ENCODE measurements at places on chromosomes 12 and 14. TPM values are rescaled to one million over a fixed set of nuclear protein-coding genes. Genes with fewer than 3 reads are reported as not detected.

- no peak for DNase-seq
Measured at GRCh38 chr12:127822809-127823411, 444.1 kb upstream of the TMEM132C start.

TPPP2 gene
- not detected for total RNA-seq

GRCh38 chr12:110677206-110677911 lies 11.6 kb downstream of the HVCN1 start:
- peak; percentile 41 for DNase-seq

- DNase-seq: no peak
Measured at GRCh38 chr14:72549026-72549425, 344.9 kb downstream of the DPF3 start.

GRCh38 chr12:117855165-117855564 lies 113.6 kb downstream of the KSR2 start:
- DNase-seq: no peak

DNA sequence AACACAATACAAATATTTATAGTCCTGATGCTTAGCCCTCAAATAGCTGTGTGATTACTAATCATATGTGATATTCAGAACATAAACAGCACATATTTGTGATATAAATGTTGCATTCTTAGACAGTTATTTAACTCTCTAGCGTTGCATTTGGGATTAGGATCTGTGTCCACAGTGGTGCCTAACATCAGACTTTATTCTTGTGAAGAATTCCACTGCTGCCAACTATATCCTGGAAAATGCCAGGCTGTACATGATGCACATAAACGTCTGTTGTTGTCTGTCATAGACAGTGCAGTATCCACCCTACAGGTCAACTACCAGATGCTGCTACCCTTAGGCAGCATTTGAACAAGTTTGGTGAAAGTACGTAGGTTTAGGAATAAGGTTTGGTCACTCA lies 39.0 kb downstream of the SLC38A4 start:
- no peak for DNase-seq

DNA sequence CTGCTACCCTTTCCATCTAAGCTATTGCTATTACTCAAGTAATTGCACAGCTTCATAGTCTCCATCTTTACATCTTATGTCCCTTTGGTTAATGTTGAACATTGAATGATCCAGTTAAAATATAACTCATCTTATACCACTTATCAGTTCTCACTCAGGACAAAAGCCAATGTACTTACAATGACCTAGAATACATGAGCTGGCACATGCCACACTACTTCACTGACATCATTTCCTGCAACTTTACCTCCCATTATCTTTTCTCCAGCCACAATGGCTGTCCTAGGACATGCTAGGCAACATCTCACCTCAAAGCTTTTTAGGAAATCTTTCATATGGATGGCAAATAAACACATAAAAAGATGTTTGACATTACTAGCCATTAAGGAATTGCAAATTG lies 309.2 kb downstream of the FOXG1 start:
- no peak for DNase-seq

- DNase-seq: no peak
Measured at GRCh38 chr12:89861086-89861485, 152.4 kb upstream of the ATP2B1 start.

CINP gene
- total RNA-seq: 23.3 TPM

AKAP5 gene
- total RNA-seq: 12.0 TPM

DNA sequence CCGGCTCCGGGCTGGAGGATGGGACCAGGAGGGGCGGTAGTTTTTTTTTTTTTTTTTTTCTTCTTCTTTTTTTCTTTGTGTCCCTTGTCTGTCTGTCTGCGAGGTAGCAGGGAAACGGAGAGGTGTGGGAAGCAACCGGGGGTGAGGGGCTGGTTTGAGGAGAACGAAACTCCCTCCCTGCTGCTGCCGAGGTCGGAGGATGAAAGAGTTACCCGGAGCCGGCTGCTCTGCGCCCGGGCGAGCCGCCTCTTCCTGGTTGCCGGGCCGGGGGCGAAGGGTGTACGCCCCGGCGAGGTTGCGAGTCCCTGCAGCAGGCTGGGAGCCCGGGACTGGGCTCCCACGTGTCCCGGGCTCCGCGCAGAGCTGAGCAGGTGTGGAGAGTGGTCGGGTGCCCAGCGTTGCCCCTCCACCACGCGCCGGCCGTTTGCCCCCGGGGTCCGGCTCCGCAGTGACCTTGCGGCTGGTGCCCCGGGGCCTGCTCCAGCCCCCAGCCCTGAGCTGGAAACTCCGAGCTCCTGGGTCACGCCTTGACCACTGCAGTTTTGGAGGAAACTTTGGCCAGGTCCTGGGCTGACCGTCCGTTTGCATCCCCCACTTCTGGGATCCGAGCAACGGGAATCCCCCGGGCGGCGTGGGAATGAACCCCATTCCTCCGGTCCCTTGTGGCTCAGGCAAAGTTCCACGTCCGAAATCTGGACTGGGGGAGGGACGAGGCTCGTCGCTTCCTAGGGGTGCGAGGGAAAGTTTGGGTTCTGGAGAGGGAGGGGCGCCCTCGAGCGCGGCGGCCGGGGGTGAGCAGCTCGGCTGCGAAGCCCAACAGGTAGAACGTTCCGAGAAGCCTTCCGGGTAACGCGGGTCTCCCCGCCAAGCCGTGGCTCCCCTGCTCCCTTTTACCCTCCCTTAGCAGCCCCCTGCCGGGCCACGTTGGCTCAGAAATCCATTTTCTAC lies 1.3 kb downstream of the CHST11 start:
- peak; percentile 75 for DNase-seq

DNA sequence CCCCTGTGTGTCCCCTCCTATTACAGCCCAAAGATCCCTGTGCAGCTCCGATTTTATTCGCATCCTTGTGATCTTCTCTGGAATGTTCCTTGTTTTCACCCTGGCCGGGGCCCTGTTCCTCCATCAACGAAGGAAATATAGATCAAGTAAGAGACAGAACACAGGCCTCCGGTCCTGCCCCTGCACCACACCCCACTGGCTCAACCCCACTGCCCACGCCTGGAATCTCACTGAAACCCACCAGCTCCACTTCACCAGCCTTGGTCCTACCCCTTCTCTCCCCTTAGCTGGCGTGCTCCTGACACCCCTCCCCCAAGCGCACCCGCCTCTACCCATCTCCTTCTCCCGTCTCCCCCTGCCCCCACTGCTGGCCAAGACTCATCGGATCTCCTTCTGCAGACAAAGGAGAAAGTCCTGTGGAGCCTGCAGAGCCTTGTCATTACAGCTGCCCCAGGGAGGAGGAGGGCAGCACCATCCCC lies 934 bp upstream of the TAPBPL start:
- no peak for DNase-seq

MAP1LC3B2 gene
- 3.7 TPM for total RNA-seq

MMP19 gene
- not detected for total RNA-seq

DNA sequence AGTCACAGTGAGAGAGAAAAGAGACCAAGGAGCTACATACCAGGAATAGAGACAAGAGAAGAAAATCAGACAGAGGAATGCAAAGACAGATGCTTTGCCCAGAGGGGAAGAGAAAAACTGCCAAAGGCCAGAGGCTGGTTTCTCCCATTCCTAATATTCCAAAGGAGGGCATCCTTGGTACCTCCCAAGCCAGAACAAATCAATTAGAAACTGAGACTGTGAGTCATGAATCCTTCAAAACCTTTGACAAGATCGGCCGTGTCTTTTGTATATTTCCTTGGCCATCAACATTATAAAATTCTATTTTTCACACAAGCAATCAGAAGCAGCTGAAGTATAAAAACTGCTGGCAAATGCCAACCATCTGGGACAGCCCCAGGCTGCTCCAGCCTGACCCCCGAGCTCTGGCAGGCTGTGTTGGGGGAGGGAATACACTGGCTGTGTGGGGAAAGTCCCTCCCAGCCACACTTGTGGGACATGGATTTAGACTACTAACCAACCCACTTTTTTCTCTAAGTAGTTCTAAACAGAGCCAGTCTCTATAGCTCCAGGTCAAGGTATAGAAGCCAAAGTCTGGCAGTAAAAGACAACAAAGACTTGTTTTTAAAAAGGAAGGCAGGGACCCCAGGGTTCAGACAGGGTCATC lies 13.7 kb downstream of the POMT2 start:
- DNase-seq: no peak

RPS29 gene
- total RNA-seq: 1,124 TPM

GRCh38 chr12:109765446-109765810 lies 51.8 kb downstream of the FAM222A start:
- DNase-seq: no peak

KRT6A gene
- not detected for total RNA-seq

- DNase-seq: no peak
Measured at GRCh38 chr14:44417809-44418208, 89.3 kb downstream of the FSCB start.

GRCh38 chr12:54201001-54201794 lies 12.4 kb upstream of the SMUG1 start:
- peak; percentile 60 for DNase-seq

LRFN5 gene
- not detected for total RNA-seq

NGB gene
- total RNA-seq: not detected

DNA sequence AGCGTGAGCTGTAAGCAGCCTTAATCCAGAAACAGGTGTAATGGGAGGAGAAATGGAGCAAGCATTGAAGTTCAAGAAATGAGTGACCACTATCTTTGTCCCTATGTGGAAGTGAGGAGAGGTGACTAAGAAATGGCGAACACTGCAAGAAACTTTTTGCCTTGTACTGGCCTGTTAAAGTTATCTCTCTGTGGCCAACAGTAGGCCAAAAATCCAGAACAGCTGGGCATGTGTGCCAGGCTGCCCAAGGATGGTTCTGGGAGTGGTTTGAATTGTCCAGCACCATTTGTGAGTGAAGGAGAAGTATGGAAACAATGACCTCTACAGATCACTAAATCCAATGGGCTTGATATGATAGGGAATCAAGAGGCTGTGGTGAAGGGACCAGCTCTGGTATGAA lies 83.3 kb upstream of the FRMD6 start:
- DNase-seq: no peak

DNA sequence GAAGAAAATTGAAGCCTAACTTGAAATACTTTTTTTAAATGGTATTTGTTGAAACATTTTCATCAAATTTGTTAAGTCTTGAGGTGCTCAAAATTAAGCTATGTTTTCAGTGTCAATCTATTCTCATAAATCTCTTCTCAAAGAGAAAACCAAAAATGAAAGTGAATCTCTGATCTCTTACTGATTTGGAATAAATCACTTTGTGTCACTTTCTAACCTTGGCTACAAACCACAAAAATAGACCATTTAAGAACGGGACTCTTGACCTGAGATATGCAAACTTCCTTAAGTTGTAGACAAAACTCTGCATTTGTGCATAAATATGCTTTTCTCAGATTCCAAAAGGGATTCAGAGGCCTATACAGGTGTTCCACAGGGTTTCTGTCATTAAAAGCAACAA lies 192.9 kb downstream of the SEC23A start:
- no peak for DNase-seq

- no peak for DNase-seq
Measured at GRCh38 chr12:89405626-89406345, 53.5 kb upstream of the DUSP6 start.

DNA sequence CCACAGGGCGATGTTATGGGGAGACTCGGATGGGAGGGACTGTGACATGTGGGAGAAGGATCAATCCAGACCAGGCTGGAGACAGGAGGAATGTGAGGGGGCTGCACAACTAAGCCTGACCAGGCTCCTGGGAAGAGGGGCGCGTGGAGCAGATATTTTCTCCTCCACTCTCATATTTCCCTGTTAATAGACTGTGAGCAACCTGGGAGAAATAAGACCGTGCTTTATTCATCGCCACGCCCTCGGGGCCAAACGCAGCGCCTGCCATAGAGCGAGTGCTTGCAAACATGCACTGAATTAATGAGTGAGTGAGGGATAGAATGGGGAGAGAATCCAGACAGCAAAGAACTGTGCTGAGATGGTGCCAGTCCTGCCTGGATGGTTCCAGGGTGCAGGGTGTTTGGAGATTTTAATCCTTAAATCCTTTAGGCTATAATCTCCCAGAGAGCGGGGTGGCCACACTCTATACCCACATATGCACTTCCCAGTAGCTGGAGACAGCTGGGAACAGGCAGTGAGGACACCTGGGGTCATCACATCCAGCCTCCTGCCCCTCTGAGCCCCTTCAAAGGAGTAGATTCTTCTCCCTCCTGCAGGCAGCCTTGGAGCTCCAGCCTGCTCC lies 13.6 kb upstream of the FAIM2 start:
- DNase-seq: no peak

DNA sequence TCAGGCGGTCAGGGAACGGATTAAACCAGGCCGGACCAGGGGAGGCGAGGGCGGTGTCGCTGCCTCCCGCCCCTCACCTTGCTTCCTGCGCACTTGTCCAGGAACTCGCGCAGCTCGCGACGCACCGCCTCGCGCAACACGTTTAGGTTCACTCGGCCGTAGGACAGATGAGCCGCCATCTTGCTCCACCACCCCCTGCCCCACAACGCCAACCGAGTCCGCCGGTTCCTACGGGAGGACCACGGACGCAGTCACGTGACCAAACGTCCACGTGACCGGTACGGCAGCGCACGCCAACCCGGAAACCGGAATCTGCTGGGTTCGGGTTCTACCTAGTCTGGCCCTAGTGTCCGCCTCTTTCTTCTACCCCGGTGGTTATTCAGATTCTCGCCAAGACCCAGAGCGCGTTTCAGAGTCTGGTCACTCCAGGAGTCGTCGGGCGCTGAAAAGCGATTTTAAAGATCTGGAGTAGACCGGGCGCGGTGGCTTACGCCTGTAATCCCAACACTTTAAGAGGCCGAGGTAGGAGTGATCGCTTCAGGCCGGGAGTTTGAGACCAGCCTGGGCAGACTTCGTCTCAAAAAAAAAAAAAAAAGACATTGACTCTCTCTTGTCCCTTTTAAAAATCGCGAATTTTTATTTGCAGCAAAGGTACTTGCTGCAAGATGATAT lies at the start of gene VPS33A:
Gene VPS33A, minus strand, starts transcription at position 265 of the 672 bp plus-strand sequence. Its CDS starts 86 bp downstream, at position 179.
- DNase-seq: peak; percentile 91

Measured in natural killer cell (primary cell).